ENCODE measurements at places on chromosomes 6 and 20.

GRCh38 chr20:18822832-18823231 lies 9.2 kb downstream of the SCP2D1 start:
- no peak for DNase-seq

GRCh38 chr6:52497652-52498408 lies 77.7 kb downstream of the EFHC1 start:
- no peak for DNase-seq

- DNase-seq, result no peak
These were observed 38.2 kb upstream of the SLCO4A1 start for GRCh38 chr20:62603907-62604785.

- peak; percentile 6 for DNase-seq
These were observed 22.8 kb downstream of the FITM2 start for GRCh38 chr20:44288252-44288651.

DNA sequence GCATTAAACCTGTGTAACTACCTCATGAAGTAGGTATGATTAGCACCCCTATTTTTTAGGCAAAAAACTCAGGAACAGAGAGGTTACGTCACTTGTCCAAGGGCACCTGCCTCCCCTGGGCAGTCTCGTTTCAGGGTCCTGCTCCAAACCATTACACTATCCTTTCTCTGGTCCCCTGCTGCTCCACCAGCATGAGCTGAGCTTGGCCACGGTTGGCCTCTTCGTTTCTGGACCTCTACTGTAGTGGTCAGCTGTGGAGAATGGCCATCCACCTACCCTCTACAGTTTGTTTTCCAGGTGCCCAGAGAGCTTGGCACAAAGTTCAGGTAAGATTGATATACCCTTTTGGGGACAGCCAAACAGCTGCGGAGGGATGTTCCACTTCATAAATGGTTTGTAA lies 16.8 kb downstream of the COX4I2 start:
- DNase-seq, result no peak

DNA sequence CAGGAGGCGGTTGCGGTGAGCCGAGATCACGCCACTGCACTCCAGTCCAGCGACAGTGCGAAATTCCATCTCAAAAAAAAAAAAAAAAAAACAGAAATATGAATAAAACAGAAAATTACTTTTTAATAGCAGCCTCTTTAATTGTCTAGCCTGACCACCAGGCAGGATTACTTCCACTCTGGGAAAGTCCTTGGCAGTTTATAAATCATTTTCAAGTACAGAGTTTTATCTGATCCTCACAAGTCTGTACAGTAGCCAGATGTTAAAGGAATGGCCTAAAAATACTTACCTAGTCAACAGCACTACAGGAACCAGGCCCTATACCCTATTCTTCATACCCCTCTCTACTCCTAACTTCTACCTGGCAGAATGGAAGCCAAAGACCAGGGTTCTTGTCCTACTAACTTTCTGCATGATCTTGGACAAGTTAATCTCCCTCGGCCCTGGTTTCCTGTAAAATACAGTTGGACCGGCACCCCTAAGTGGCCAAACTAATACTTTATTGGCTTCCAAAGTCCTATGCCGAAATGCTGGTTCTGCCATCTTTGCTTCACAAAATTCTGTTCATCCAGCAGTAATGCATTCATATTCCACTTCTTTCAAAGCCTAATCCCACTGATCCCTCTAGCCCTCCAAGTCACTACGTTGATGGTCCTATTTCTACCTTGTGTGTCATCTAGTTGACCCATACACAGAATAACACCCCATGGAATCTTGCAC lies 1.9 kb downstream of the EIF2S2 start:
- no peak for DNase-seq

- DNase-seq, result no peak
These were observed 302.9 kb downstream of the CLIC5 start for GRCh38 chr6:45712786-45713185.

DNA sequence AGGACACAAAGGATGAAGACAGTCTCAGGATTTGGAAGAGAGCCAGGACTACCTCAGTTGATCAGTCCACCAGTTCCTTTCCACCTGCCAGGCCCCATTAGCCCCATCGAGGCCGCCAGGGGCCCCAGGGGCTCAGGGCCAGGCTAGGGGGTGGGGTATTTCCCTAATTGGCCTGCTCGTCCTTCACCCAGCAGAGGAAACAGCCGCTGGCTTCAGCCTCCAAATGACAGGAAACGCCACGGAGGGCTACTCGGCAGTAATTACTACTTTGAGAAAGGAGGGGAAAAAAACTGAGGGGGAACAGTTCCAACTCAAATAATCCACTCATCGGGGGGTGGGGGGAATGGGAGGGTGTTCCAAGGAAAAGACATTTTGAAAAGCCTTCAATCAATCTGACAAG lies 42.7 kb downstream of the MAFB start:
- DNase-seq, result no peak

DNA sequence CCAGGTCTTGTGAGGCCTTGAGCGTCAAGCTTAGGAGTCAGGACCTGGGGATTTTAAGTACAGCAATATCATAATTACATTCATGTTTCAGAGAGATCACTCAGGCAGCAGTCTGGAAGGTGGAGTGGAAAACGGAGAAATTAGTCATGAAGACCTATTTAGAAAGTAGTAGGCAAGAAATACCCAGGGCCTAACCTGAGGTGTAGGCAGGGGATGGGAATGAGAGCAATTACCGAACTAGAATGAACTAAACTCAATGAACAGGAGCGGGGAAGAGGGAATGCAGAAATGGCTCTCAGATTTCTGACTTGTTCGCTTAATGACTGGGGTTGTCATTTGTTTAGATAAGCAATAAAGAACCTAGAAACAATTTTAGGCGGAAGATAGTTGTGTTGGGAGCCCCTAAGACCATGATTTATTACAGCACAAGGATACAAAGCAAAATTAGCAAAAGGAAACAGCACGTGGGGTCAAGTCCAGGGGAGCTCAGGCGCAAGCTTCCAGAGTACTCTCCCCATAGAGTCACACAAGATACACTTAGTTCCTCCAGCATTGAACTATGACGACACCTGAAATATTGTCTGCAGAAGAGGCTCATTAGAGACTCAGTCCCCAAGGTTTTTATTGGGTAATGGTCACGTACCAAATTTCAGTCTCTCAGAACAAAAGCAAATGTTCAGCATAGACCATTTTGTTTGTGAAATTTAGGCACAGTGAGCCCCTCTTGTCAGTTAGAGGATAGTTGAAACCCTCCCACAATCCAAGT lies 178.8 kb upstream of the AKAP12 start:
- DNase-seq, result no peak

DNA sequence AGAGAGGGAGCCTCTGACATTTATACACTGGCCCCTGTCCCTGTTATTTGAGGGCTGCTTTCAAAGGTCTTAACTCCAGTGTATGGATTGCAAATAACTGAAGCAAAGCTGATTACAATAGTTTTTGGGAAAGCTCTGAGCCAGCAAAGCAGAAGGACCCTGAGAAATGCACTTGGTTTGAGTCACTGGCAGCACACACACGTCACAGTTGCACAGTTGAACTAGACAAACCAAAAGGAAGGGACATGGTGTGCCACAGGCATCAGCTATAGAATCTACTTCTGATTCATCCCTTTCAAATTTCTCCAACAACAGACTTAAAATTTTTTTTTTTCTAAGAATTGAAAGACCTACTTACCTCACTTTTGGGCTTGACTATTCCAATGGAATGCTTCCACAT lies 56.4 kb downstream of the SNRNP48 start:
- no peak for DNase-seq

DNA sequence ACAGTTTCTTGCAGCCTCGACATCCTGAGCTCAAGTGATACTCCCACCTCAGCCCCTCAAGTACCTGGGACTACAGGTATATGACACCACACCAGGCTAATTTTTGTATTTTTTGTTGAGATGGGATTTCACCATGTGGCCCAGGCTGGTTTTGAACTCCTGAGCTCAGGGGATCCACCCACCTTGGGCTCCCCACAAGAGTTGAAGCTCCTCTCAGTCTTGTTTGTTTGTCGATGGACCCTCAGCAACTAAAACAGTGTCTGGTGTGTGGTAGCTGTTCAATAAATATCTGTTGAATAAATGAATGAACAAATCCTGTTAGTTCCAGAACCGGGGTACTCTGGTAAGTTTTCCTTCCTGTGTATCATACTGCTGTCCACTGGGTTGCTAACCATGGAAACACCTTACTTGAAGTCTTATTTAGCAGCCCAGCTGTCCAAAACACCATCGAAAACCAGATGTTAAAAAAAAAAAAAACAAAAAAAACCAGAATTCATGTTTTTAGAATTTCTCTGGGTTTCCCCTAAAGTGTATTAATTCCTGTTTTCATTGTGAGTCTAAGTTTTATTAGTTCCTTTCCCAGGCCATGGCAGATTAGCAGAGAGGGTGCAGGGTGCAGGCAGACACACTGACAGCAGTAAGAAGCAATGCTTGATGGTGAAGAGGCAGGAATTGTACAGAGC lies 7.8 kb upstream of the EZR start:
- no peak for DNase-seq

DNA sequence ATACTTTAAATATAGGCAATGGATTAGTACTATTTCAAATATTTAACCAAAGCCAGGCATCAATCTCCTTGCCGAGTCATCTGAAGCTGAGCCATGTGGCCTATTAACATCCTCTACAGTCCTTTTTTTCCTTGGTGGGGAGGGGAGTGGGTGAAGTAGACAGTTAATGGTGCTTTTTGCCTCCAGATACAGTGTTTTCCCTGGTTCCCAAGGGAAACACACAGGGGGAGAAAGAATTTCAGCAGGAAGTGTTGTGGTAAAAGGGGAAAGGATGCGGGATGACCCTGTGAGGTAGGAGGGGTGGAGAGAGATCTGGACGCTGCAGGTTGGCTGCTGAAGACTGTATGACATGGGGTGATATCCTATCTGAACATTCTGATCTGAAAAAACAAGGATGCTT lies 9.6 kb downstream of the CLDN20 start:
- no peak for DNase-seq

GRCh38 chr6:134908906-134909516 lies 40.9 kb downstream of the ALDH8A1 start:
- DNase-seq, result no peak

GRCh38 chr6:133447924-133448323 lies 206.8 kb downstream of the EYA4 start:
- DNase-seq, result no peak

GRCh38 chr20:31604567-31605030 lies 490 bp upstream of the ID1 start:
- no peak for DNase-seq

GRCh38 chr6:26234421-26235301 lies 130.3 kb upstream of the BTN3A2 start:
- DNase-seq, result peak; percentile 80

DNA sequence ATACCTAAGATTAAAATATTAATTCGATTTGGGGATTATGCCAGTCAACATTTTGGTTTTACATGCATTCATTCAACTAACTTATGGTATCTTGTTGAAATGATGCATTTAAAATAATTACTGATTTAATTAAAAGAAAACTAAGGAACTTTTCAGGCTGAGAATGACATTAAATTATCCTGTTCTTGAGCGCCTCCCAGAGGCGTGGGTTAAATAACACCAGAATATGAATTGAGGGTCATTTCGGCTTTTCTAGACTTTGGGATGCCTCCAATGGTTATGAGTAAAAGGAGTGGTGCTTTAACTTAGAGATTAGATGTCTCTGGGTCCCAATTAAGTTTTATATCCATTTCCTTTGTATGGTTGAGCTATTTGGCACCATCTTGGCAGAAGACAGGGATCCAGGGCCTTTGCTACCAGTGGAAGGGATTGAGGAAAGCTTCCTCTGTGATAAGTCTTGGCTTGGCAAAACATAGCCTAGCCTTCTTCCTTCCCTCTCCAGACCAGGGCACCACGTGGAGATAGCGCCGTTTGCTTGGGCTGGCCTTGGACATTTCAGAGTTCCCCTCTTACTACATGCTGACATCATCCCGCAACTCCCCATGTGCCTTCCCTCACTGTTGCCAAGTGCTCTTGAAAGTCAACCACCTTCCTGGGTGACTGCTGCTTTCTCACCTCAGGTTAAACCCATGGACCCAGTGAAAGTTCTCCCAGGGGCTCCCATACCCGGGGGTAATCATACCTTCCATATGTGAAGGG lies 28.7 kb downstream of the GNAS start:
- no peak for DNase-seq

All from central memory CD4-positive, alpha-beta T cell (primary cell).